ENCODE measurements at places on chromosomes 6 and 20. TPM values are rescaled to one million over a fixed set of nuclear protein-coding genes. Genes with fewer than 3 reads are reported as not detected.

The GJA10 gene
- total RNA-seq = not detected

The SLC35B3 gene
- 7.2 TPM for total RNA-seq

The NINL gene
- 14.4 TPM for total RNA-seq

The SENP6 gene
- 34.7 TPM for total RNA-seq

The C20orf144 gene
- total RNA-seq = 0.08 TPM

The STX11 gene
- 2.4 TPM for total RNA-seq

The PBOV1 gene
- total RNA-seq = not detected

The OR11A1 gene
- not detected for total RNA-seq

The ACOT13 gene
- 19.3 TPM for total RNA-seq

The PPP1R16B gene
- total RNA-seq = 0.11 TPM

The ADGRB3 gene
- total RNA-seq = not detected

The RGS19 gene
- 43.6 TPM for total RNA-seq

The MCHR2 gene
- total RNA-seq = not detected

The CAGE1 gene
- 0.04 TPM for total RNA-seq

The CUTA gene
- total RNA-seq = 181 TPM

The HFE gene
- total RNA-seq = 14.1 TPM

The HAO1 gene
- not detected for total RNA-seq

The PI16 gene
- not detected for total RNA-seq

The CDH26 gene
- total RNA-seq = 0.13 TPM

The NKAPL gene
- total RNA-seq = not detected

The GDAP1L1 gene
- total RNA-seq = 0.07 TPM

The KCNK5 gene
- total RNA-seq = 1.3 TPM
